ENCODE measurements at places on chromosomes 7 and 10. TPM values are rescaled to one million over a fixed set of nuclear protein-coding genes. Genes with fewer than 3 reads are reported as not detected.

Gene KLLN
- 0.56 TPM for total RNA-seq

Gene ZNF33B
- 10.4 TPM for total RNA-seq

Gene TMEM273
- total RNA-seq, result 29.5 TPM

Gene RGR
- not detected for total RNA-seq

Gene NYAP1
- total RNA-seq, result 0.97 TPM

Gene ST8SIA6
- 11.0 TPM for total RNA-seq

Gene ZNF736
- 5.5 TPM for total RNA-seq

Gene CTNNA3
- total RNA-seq, result 42.3 TPM

Gene AGAP6
- 4.3 TPM for total RNA-seq

Gene HMX2
- not detected for total RNA-seq

Gene EBF3
- 10.1 TPM for total RNA-seq

Gene ARHGEF35
- 1.8 TPM for total RNA-seq

Gene MAT1A
- 0.10 TPM for total RNA-seq

Gene ELFN1
- total RNA-seq, result 6.0 TPM

Gene UPK3B
- 3.7 TPM for total RNA-seq

Gene TMEM26
- total RNA-seq, result 0.24 TPM

Gene FAM25C
- total RNA-seq, result not detected

Gene CCDC186
- 17.9 TPM for total RNA-seq

Gene COL28A1
- total RNA-seq, result 8.9 TPM

Gene CCL24
- 0.56 TPM for total RNA-seq

Gene KCP
- 0.50 TPM for total RNA-seq

Gene COL1A2
- 258 TPM for total RNA-seq

Gene ST7
- total RNA-seq, result 33.1 TPM

Gene GPR37
- total RNA-seq, result 0.24 TPM

Gene GPR158
- total RNA-seq, result not detected

Gene ACTL6B
- not detected for total RNA-seq

Gene CPEB3
- total RNA-seq, result 11.4 TPM

Gene LLCFC1
- not detected for total RNA-seq

Gene C10orf53
- not detected for total RNA-seq

Gene ECHDC3
- 55.7 TPM for total RNA-seq

Gene LMTK2
- 26.7 TPM for total RNA-seq

Gene PLXDC2
- total RNA-seq, result 25.3 TPM

Gene EPHB6
- total RNA-seq, result 11.1 TPM

Gene HMX3
- total RNA-seq, result 0.21 TPM

Gene PAPOLB
- 0.06 TPM for total RNA-seq

Gene CYP3A7
- not detected for total RNA-seq

Gene SLC26A3
- not detected for total RNA-seq

Gene CRPPA
- total RNA-seq, result 7.9 TPM

Gene BLNK
- total RNA-seq, result 1.2 TPM

Gene GIMAP4
- total RNA-seq, result 30.2 TPM

Gene SPDYE9
- not detected for total RNA-seq

Gene EMX2
- total RNA-seq, result 0.56 TPM

Gene VSIR
- total RNA-seq, result 65.3 TPM

Gene LDB3
- total RNA-seq, result 779 TPM

Gene NAT16
- not detected for total RNA-seq

Gene PRSS37
- not detected for total RNA-seq

Gene PRKAG2
- total RNA-seq, result 253 TPM

Gene DNAJC2
- 15.8 TPM for total RNA-seq

Gene JCAD
- total RNA-seq, result 52.8 TPM

Gene CALHM3
- not detected for total RNA-seq

Gene VWC2
- total RNA-seq, result 3.0 TPM

Gene NAPEPLD
- total RNA-seq, result 9.7 TPM

Gene POLR2J3
- 14.6 TPM for total RNA-seq

Gene SH2D4B
- total RNA-seq, result not detected

Gene AGAP3
- total RNA-seq, result 61.5 TPM

Gene OR2A7
- 1.0 TPM for total RNA-seq

Gene IQUB
- 0.38 TPM for total RNA-seq
